Activated T-helper 1 cell treated with anti-CD3 and anti-CD28 coated beads, Interleukin-2, amount 50 U/mL, for 16 hours (primary cell): ENCODE measurements at places on chromosomes 6 and 20.

GRCh38 chr20:7770578-7770977 lies 169.7 kb downstream of the HAO1 start:
- no peak for DNase-seq

DNA sequence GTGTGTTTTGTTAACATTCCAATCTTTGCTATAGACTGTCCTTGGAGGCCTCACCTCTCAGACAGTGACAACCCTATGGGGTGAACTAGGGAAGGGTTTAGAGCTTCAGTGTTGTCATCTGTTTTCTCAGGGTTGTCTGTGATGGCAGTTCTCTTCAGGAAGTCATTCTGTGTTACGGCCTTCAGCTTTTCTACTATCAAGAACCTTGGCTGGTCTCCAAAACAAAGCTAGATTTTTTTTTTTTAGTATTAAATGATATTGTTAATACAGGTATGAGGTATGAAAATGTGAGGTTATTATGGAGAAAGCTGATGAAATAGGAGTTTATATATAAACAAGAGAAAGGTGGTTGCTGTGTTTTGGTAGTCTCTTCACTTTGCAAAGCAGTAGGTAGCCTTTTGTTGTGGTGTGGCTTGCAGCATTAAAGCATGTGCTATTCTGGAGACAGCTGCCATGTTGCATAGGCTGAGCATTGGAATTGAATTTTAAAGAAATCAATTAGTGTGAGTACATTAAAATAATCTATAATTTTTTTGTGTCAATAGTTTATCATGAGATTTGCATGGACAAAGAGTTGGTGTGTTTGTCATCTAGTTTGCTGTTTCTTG lies 162.6 kb downstream of the CARMIL1 start:
- no peak for DNase-seq

DNA sequence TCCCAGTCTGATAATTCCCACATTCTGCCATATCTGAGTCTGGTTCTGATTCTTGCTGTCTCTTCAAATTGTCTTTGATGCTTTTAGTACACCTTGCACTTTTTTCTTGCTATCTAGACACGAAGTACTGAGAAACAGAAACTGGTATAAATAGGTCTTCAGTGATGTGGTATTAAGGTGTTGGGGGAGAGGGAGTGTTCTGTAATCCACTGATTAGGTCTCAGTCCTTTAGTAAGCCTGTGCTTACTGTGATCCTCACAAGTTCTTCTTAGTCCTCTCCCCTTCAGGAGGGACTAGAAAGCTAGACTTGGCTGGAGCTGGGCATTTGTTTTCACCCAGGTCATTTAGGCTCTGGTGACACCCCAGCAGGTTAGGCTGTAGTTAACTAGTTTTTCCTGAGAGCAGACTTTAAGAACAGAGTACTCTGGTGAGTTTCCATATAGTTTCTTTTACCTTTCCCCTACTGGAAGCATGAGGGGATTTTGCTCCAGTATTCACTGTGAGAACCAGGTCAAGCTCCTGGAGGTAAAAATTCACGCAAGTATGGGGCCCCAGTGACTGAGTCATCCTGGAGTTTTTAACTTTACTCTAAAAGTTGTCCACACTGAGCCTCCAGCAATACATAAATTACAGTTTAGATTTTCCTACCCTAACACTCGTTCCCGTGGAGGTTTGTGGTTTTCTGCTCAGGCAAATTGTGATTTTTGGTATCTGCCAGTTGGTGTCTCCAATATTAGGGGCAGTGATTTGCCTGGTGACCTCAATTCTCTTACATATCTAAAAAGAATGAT lies 154.6 kb downstream of the CDKAL1 start:
- DNase-seq, result no peak

GRCh38 chr6:20985821-20986220 lies 451.6 kb downstream of the CDKAL1 start:
- no peak for DNase-seq

DNA sequence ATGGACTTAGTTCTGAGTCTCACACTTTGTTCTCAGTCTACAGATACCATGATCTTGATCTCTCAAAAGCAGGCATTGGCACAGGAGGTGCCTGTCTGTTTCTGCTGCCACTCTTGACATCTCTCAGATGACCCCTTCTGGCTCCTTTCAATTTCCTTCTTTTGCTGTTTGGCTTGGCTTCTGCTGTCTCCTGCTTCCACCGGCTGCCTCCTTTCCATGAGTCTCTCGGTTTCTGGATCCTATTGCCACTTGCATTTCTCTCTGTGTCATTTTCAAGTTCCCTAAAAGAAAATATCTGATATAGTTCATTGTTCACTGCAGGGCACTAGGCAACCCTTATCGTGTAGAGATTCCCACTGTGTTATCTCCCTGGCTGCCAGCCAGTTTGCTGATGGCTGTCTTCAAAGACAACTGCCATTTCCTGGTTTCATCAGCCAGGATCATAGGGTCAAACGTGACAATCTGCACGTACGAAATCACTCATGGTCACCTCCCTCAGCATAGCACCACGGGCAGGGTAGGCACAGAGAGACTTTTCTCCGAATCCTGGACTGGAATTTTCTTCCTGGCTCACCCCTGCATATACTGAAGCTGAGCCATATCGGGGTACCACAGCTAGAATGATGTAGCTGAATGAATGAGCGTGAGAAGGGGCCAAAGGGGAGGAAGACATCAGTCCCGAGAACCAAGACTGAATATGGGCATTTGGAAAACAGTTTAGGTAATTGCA lies 144.6 kb upstream of the TMEM170B start:
- no peak for DNase-seq

- DNase-seq, result no peak
Measured at GRCh38 chr6:131003488-131004386, 59.3 kb downstream of the EPB41L2 start.

GRCh38 chr6:43776115-43776798 lies 6.2 kb downstream of the VEGFA start:
- no peak for DNase-seq

DNA sequence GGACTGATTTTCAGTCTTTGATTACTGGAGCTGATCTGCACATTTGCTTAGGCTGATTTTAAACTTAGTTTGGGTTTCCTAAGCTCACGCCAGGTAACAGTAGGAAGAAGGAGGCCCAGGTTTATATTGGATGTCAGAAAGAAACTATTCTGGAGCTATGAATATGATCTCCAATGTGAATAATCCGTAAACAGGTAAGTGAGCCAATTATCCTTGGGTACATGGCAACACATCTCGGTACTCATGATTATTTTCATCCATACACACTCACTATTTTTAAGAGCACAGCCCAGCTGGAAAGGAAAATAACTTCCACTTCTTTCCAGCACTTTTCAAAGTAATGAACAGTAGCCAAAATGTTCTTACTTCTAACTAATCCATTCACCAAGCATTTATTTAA lies 7.0 kb downstream of the ATXN1 start:
- no peak for DNase-seq

- DNase-seq, result no peak
Measured at GRCh38 chr20:47041396-47041899, 146.8 kb downstream of the EYA2 start.
